ENCODE measurements at places on chromosomes 7 and 10.

- no peak for DNase-seq
These were observed 14.5 kb downstream of the GUSB start for GRCh38 chr7:65967361-65968155.

- DNase-seq = no peak
These were observed 283.3 kb downstream of the RNLS start for GRCh38 chr10:88299787-88300186.

- no peak for DNase-seq
These were observed 1.5 kb upstream of the GRID1 start for GRCh38 chr10:86368046-86368445.

DNA sequence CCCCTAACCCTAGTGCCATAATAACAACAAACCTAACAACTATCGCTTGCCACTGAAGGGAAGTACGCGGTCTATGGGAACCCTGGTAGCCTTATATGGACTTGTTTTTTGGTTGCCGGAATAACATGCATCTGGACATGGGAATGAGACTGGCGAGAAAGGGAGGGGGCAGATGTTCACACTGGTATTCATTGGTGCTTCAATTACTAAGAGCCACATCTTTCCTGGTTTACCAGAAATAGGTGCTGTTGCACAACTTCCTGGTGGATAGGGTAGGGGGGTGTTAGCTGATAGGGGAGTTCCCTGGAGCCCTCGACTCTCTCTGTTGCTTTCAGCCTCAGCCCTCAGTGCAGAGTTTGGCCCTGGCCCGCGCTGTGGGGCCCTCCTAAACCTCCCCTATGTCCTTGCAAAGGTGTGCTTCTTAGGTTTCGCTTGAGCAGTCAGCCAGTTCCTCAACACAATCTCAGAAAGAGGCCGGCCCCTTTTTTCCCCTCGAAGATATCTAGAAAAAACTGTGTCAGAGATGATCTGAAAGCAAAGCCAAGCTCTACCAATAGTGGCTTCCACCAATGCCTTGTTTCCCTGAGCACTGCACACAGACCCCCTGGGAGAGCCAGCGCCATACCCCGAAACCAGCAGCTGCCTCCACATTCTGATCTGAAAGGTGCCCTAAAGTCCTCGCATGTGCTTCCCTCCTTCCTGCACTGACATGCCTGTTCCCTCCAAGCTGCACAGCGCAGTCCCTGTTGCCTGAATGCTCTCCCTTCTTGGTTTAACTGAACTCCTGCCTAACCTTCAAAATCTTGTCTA, 13.5 kb downstream of the TBXAS1 start:
- no peak for DNase-seq

GRCh38 chr10:51654918-51655317, 44.5 kb downstream of the CSTF2T start:
- no peak for DNase-seq

- no peak for DNase-seq
These were observed 155.4 kb upstream of the CACNA2D1 start for GRCh38 chr7:82598958-82599357.

DNA sequence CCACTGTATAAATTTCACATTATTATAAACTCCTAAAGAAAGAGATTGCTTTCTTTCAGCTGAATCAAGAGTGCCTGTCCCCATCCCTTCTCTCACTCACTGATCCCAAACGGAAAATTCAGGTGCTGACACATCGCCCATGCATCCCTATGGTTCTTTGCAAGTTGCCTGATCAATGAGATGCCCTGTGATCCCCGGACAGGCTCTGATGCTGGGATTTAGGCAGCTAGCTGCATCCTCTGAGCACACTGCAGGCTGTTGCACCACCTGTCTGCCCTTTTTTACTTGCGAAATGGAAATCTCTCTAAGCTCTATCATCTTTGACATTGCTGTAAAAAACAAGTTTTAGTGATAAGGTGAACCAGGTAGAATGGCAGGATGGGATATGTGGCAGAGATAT, 456.5 kb downstream of the GATA3 start:
- DNase-seq = no peak

GRCh38 chr7:140260352-140261104, 83.7 kb upstream of the KDM7A start:
- no peak for DNase-seq

- no peak for DNase-seq
These were observed 373.6 kb downstream of the DNAJB6 start for GRCh38 chr7:157710396-157710795.

GRCh38 chr7:50379082-50379481, 71.1 kb downstream of the FIGNL1 start:
- no peak for DNase-seq

DNA sequence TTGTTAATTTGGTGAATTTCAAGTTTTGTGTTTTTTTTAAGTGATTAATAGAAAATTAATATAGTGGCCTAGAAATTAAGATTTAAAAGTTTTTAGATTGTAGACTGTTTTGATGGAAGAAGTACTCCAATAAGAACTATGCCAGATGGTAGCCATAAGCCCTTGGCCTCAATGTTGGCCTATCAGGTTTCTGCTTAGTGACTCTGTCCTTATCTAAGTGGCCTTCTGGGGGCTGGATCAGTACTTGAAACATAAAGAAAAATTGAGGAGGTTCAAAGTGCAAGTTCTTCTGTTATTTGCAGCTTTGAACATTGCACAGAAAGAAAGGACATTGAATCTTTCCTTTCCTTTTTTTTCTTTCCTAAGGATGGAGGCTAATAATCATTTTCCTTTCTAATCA, 9.9 kb downstream of the CCDC126 start:
- no peak for DNase-seq

DNA sequence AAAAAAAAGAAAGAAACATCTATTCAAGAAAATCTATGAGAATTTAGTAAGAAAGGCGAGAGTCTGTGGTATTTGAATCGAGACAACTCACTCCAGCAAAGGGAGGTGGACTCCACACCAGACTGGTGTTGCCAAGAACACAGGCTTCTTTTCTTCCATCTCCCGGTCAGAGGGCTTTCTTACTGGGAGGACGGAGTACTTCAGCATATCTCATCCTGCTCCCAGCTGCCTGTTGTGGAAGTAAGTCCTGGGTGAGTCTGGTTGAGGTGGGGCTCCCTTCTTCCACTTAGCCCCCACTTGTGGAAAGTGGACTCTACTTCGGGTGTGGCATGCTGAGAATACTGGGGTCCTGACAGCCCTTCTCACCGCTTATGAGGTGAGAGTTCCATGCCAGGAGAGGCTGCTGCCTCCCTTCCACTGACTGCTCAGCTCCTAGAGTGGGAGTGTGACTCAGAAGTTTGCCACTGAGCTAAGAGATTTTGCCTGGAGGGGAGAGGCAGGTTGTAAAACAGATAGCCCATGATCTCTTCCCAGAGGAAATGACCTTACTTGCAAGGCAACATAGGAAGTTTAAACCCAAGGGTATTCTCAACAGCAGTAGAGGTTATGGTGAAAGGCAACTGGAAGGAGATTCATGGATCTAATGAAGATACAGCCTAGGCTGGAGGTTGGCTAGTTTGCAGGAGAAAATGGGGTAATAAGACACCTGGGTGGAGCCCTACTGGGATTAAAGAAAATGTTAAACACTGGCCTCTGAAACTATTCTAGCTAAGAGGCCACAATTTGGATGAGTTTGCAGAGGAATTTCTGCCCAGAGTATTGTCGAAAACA, 3.5 kb upstream of the NACAD start:
- no peak for DNase-seq

- DNase-seq = no peak
These were observed 172.0 kb downstream of the FANK1 start for GRCh38 chr10:126068322-126068721.

GRCh38 chr7:75950111-75950681, 35.2 kb downstream of the POR start:
- DNase-seq = no peak

GRCh38 chr7:77409005-77409738, 7.0 kb downstream of the GSAP start:
- no peak for DNase-seq

- DNase-seq = no peak
These were observed 664.2 kb downstream of the NXPH1 start for GRCh38 chr7:9097565-9098060.

DNA sequence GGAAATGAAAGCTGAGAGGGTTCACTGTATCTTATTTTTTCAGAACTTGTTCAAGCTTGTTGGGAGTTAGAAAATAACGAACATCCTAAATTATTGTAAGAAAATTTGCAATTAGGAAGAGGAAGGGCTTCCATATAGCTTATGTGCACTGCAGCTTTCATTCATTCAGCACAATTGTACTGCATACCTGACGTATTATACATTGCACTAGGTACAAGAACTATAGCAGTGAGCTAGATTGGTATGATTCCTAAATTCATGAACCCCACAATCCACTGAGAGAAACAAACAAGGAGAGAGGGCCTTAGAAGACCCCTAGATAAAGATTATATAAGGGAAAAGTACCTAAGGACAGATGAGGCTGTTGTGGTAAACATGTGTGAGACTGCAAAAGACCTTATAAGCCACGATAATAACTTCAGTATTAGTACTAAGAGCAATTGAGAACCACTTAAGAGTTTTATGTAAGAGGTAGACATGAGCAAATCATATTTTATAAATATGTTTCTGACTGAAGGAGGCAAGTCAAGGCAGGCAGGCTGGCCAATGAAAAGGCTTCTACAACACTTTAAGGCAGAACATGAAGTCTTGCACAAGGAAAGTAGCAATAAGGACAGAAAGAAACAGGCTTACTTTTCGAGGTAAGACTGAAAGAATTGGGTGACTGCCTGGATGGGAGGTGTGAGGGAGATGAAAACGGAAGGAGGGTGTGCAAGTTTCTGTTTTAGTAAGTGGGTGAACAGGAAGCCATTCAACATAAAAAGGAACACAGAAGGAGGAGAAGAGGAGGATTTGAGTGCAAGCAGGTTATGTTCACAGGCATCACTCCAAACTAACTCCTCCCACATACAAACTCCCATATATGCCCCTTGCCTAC, 77.9 kb upstream of the LRRN3 start:
- no peak for DNase-seq

- no peak for DNase-seq
These were observed 437.6 kb upstream of the ZMIZ1 start for GRCh38 chr10:78630944-78631838.

- no peak for DNase-seq
These were observed 54.1 kb upstream of the MKRN1 start for GRCh38 chr7:140533394-140533872.

DNA sequence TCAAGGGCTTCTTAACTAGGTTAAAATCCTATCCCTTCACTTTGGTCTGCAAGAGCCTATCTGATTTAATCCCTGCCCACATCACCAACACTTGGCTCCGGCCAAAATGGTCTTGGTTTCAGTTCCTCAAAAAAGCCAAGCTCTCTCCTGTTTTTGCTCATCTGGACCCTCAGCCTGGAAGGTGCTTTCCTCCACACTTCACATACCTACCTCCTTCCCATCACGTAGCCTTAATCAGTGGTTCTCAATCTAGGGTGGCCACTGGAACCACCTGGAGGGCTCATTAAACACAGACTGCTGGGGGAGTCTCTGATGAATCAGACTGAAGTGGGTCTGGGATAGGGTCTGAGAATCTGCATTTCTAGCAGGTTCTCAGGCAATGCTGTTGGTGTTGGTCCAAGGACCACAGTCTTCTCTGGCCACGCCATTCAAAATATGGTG, 227.0 kb upstream of the AOAH start:
- DNase-seq = no peak

- DNase-seq = no peak
These were observed 12.3 kb downstream of the RBM17 start for GRCh38 chr10:6101181-6101580.

- DNase-seq = no peak
These were observed 4.6 kb downstream of the PALD1 start for GRCh38 chr10:70482982-70483760.

DNA sequence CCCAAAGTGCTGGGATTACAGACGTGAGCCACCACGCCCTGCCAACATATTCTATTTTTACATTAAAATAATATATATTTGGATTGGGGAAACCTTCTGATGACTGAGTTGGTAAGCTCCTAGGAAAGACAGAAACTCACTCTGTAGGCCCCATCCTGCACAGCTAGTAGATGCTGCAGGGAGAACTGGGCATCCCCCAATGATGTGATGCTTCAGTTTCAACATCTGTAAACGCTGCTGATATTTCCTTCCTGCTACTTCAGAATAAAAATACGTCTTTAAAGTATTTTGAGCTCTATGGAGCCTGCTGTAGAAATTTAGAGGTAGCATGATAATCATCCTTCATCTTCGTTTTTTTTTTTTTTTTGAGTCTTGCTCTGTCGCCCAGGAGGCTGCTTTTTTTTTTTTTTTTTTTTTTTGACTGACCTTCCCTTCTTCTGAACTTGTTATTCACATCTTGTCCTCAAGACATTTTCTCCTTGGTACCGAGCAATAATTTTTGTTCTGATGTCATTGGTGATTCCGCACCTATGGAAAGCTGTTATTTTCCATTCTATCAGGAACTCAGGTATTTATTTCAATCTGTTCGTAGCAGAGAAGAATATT, 21.8 kb upstream of the INPP5F start:
- DNase-seq = no peak

GRCh38 chr10:111996103-111996502, 187.5 kb downstream of the GPAM start:
- DNase-seq = no peak

- DNase-seq = no peak
These were observed 347.8 kb downstream of the ETV1 start for GRCh38 chr7:13641714-13642113.

DNA sequence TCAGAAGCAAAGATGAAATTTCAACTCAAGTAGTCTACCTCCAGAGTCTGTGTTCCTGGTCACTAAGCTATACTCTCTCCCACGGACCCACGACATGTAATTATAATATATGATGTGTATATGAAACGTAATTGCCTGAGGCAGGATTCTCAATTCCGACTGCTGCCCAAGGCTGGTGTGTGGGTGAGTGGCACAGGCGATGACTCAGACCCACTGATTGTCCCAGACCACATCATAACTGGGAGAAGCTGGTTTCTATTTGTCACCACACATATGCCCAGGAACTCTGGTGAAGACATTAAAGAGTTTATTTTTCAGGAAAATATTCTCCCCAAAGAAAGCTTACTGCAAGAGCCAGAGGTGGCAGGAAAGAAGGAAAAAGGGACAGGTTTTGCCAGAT, 219.3 kb downstream of the JAZF1 start:
- DNase-seq = no peak

GRCh38 chr7:46089281-46089680, 168.2 kb upstream of the IGFBP3 start:
- DNase-seq = no peak

GRCh38 chr10:28180654-28181053, 122.2 kb downstream of the MPP7 start:
- DNase-seq = no peak

- no peak for DNase-seq
These were observed 13.8 kb downstream of the PSAP start for GRCh38 chr10:71837098-71837827.

DNA sequence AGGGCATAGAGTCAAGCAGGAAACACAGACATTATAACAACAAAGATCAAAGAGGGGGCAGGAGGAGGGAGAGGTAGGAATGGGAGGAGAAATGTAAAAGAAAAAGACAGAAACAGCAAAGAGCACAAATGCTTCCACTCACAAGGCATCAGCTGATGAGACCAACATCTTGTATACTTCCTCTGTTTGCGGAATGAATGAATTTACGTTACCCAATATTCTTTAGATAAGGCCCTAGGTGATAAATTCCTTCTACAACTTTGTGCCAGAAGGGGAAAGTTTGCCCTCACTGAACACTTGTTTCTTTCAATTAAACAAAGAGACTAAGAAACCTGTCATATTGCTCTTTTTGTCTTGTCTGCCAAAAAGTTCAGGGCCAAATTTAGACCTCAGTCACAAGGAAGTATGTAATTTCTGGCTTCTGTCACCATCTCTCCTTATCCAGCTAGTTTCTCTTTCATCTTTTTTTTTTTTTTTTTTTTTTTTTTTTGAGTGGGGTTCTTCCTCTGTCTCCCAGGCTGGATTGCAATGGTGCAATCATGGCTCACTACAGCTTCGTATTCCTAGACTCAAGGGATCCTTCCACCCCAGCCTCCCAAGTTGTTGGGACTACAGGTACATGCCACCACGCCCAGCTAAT, 116.4 kb upstream of the NANOS1 start:
- DNase-seq = no peak
